ENCODE measurements at places on chromosomes 3 and 15.

DNA sequence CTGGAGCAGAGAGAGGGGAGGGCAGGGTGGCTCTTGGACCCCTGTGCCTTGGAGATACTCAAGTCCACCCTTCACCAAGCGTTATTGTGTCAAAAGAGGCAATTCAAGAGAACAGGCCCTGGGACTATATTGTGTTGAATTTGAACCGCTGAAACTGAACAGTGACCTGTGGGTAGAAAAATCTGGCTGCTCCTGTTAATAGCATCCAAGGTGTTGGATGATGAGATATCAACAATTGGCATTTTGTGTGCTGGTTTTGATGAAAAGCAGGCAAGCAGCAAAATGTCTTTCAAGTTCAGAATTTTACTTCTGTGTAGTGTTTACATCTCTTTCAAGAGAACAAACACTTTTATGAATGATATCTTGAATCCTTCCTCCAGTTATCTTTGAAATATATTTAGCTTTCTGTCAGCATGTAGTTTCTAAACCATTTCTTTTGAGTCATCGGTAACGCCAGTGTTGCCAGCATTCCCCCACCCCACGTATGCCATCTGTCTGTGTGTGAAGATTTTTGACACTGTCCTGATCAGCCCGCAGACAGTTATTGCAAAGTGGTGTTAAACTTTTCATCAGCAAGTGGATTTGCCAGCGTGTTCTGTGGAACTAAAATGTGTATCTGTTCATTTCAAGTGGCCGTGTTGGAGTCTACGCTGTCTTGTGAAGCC is 34.8 kb downstream of the PDHB start:
- H3K27ac ChIP-seq = no peak overlapping the region
- no peaks in the 10 kb centered on the region for H3K27me3 ChIP-seq
- no peak for DNase-seq
- H3K4me1 ChIP-seq = no peaks in the 10 kb centered on the region

DNA sequence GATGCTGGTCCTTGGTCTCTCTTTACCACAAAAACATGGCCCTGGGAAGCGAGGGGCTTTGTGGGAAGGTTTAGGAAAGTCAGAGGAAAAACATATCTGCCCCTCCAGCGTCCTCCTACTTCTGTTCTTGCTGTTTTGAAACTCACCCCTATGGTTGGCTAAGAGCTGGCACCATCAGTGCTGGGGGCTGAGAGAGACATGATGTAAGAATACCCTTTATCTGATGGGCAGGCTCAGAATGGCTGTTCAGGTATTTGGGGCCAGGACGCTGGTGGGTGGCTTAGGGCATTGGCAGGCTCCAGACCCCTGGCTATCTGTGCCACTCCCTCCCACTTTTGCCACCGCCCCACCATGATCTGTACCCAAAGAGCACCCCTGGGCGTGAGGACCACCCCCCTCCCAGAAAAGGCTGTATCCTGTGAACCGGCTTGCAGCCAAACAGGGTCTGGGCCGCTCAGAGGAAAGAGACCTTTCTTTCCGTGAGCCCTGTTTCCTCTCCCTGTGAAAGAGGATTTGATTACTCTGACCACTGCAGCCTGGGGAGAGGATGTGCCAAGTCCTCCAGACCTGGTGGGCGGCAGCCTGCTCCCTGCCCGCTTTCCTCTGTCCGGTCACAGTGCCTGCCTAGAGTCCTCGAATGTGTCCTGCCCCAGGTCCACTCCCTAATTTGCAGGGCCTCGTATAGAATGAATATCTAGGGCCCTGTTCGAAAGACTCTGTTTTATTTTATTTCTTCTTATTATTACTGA is 61.3 kb upstream of the SLC6A6 start:
- DNase-seq = no peak
- H3K4me3 ChIP-seq = no peak overlapping the region
- H3K4me1 ChIP-seq = no peaks in the 10 kb centered on the region
- H3K36me3 ChIP-seq = no peaks in the 10 kb centered on the region
- no peak overlapping the region for H3K27ac ChIP-seq

- peaks cover 52% of the 10 kb centered on the region for H3K36me3 ChIP-seq
- no peak for DNase-seq
- H3K27me3 ChIP-seq = no peaks in the 10 kb centered on the region
- H3K4me1 ChIP-seq = peaks cover 33% of the 10 kb centered on the region
- H3K27ac ChIP-seq = peak overlapping the region; percentile 24
These were observed 203.6 kb downstream of the AKAP13 start for GRCh38 chr15:85583923-85584390.

DNA sequence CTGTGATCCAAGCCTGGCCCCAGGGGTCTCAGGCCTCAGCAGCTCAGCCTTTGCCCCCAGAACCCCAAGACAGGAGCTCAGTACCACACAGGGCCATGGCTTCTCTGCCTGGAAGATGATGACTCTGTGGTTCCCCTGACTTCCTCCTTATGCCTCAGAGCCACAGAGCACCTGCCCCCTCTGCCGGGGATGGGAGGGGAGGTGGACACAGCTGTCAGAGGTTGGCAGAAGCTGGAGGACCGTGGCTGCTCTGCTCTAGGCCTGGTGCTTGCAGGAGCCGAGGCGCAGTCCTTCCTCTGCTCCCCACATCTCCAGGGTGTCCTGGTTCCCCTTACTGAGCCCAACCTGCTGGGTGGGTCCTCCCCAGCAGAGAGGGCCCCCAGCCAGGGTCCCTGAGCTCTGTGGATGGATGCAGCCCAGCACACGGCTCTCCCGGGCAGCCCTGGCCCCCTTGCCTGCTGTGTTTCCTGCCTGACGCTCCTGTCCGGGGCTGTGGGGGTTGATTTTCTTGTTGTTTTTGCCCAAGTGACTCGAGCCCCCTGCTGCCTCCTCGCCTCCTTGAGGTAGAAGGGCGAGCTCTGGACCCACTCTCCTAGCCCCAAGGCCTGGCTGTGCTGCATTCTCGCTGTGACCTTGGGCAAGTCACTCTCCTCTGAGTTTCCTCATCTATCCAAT is 36.6 kb downstream of the PSTPIP1 start:
- no peaks in the 10 kb centered on the region for H3K36me3 ChIP-seq
- no peak overlapping the region for H3K27ac ChIP-seq
- H3K4me1 ChIP-seq = no peaks in the 10 kb centered on the region
- no peak overlapping the region for H3K4me3 ChIP-seq
- DNase-seq = peak; percentile 68
- no peaks in the 10 kb centered on the region for H3K27me3 ChIP-seq

GRCh38 chr3:65855370-65856100 is 183.2 kb downstream of the MAGI1 start:
- no peaks in the 10 kb centered on the region for H3K36me3 ChIP-seq
- peaks cover 4% of the 10 kb centered on the region for H3K4me1 ChIP-seq
- no peak for DNase-seq
- H3K27ac ChIP-seq = peak overlapping the region; percentile 15
- no peak overlapping the region for H3K4me3 ChIP-seq

GRCh38 chr3:12423918-12424630 is 60.2 kb upstream of the TSEN2 start:
- H3K27me3 ChIP-seq = no peaks in the 10 kb centered on the region
- no peaks in the 10 kb centered on the region for H3K36me3 ChIP-seq
- no peak overlapping the region for H3K4me3 ChIP-seq
- no peaks in the 10 kb centered on the region for H3K4me1 ChIP-seq
- no peak overlapping the region for H3K27ac ChIP-seq
